CD4-positive, alpha-beta T cell treated with Interferon alpha-2 for 1 hour (primary cell): ENCODE measurements at places on chromosomes 4 and X.

DNA sequence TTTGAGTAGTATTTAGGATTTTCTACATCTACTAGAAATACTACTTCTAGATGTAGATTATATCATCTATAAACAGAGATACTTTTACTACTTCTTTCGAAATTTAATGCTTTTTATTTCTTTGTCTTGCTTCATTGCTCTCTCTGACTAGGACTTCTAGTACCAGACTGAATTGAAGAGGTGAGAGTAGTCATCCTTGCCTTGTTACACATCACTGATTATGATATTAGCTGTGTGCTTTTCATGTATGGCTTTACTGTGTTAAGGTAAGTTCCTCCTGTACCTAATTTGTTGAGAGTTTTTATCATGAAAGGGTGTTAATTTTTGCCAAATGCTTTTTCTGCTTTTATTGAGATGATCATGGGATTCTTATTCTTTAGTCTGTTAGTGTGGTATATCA, 19.6 kb upstream of the IL2 start:
- DNase-seq, result no peak

DNA sequence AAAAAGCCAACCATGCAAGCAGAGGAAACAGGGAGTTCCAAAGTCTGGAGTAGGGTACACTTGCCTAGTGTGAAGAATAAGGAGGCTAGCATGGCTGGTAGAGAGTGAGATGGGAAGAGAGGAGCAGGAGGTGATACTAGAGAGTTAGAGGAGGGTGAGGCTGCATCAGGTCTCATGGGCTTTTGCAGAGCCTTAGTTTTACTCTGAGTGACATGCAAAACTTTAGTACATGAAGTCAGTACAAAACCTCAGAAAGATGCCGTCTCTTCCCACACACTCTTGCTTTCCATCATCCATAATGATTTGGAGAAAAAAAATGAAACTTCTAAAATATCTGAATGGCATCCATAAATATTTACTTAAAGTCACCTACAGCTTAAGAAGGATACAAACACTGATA, 5.0 kb downstream of the OPRPN start:
- DNase-seq, result no peak

GRCh38 chr4:6474053-6474568, 1.7 kb upstream of the PPP2R2C start:
- DNase-seq, result no peak

GRCh38 chrX:49793686-49794085, 35.4 kb upstream of the PAGE4 start:
- DNase-seq, result no peak

DNA sequence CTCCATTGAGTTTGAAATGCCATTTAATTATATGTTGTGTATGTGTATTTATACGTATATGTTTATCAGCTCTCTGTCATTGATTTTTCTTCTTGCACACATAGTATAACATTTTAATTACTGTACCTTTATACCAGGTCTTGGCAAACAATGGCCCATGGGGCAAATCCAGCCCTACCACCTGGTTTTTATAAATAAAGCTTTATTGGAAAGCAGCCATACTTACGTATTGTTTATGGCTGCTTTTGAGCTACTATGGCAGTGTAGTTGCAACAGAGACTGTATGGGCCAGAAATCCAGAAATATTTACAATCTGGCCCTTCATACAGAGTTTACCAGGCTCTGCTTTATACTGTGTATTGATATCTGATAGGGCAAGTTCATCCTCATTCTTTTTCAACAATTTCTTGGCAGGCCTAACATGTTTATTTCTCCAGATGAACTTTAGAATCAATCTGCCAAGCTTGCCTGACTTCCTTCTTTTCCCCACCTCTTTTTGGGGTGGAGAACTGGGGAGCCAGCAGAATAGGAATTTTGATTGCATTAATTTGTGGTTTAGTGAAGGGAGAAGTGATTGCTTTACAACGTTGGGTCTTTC, 15.8 kb downstream of the DCUN1D4 start:
- no peak for DNase-seq

- no peak for DNase-seq
These were observed 569.4 kb downstream of the GABRG1 start for GRCh38 chr4:45554423-45554822.

- no peak for DNase-seq
These were observed 212.3 kb downstream of the DCAF12L2 start for GRCh38 chrX:125953814-125954213.

DNA sequence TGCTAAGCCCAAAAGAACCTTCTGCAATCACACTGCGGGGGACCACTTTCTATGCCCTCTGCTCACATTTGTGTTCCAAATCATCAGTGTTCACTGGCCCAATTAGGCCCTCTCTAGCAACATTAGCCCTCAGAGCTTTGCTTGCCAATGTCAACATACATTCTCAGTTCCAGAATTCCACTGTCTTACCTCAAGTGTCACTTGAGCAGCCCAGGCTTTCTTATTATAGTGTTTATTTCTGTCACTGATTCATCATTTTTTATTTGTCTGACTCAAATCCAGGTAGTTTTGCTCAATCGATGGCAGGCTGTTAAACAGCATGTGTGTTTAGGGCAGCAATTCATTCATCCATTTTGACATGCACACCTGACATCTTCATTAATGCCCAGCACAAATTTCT, 291.2 kb downstream of the TEX13A start:
- DNase-seq, result no peak
